NCI-H187 (cell line): ENCODE measurements at places on chromosomes 11 and 22.
A peak's percentile ranks its signal among the peaks of the same experiment; 100 is the strongest.

- no peak for DNase-seq
These were observed 64.1 kb upstream of the LMO1 start for GRCh38 chr11:8327761-8328192.

DNA sequence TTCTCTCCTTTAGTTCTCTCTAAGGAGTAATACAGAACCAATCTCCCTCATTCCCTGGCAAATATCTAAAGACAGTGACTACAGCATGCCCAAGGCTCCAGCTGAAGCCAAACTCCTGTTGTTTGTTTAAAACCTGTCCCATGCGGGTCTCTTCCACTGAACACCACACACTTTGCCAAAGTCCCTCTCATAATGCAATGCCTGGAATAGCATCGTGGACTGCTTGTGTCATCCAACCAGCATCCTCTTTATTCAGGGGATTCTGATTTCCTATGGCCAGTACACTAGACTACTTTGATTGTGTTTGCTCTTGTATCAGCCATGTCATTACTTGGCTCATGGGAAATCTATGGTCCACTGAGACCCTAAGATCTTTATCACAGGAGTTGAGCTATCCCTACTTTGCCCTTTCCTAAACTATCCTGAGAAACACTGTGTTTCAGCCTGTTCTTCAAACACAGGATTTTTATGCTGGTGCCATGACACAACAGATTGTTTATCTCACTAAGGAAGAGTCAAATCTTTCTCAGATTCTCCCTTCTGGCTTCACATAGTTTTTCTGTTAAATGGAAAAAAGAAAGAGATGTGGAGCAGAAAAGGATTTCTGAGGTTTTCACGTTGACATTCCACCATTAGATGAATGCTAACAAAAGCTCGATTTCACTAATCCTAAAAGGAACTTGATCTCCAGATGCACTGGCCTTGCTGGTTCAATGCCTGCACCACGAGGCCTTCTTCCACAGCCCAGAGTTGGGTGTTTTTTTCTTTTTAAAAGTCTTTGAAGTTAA is 15.9 kb upstream of the IRAG1 start:
- no peak for DNase-seq

- no peak for DNase-seq
These were observed 3.1 kb upstream of the EXPH5 start for GRCh38 chr11:108596701-108597100.

DNA sequence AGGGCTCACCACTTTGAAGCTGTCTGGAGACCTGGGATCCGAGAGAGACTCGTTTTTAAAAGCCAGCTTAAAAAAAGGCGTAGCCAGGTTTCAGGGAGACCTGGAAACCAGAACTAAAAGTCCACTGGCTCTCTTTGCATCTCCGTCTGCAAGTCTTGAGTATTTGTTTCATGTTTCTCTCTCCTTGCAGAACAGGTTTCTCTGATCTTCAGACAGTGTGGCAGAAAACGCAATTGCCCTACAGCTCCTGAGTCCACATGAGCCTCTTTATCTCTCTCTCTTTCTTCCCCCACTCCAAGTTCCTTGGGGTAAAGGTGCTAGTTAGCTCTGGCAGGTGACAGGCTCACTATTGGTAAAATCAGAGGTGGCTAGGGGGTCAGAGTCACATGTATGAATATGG is 67.0 kb upstream of the AMPD3 start:
- DNase-seq: no peak

DNA sequence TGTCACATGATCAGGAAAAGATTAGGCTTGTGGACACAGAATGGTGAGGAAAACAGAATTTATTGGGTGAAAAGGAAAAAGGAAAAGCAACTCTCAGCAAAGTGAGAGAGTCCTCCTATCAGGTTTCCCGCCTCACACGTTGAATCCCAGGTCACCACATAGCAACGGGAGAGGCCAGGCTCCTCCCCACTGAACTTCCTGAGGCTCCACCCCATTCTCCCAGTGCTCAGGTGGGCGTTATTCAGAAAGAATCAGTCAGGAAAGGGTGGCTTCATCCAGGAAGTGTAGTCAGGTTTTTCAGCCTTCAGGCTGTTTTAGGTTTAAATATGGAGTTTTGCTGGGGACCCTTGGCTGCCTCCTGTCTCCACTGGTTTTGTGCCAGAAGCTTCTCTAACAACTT is 66.9 kb downstream of the SPON1 start:
- no peak for DNase-seq

DNA sequence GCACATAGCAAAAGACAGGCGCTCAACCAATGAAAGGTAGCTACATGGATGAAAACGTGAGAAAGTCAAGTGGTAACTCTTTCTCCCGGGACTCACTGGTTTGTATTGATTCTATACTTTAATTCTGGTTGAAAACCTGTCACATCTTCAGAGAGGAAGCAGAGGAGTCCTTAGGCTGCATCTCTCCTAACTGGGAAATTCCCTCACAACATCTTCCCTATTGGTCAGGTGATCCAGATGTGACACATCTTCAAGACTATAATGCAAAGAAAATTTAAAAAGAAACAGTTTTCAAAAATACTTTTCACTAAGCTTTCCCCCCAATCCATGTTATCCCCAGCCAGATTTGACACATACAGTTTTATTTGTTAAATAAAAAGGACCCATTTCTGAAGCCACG is 62.7 kb upstream of the RCN1 start:
- DNase-seq: no peak

GRCh38 chr11:79039122-79039521 is 401.7 kb downstream of the TENM4 start:
- no peak for DNase-seq

- DNase-seq: no peak
These were observed 42.8 kb downstream of the PACS1 start for GRCh38 chr11:66112601-66113499.

- no peak for DNase-seq
These were observed 3.0 kb downstream of the BACE1 start for GRCh38 chr11:117313091-117313490.

DNA sequence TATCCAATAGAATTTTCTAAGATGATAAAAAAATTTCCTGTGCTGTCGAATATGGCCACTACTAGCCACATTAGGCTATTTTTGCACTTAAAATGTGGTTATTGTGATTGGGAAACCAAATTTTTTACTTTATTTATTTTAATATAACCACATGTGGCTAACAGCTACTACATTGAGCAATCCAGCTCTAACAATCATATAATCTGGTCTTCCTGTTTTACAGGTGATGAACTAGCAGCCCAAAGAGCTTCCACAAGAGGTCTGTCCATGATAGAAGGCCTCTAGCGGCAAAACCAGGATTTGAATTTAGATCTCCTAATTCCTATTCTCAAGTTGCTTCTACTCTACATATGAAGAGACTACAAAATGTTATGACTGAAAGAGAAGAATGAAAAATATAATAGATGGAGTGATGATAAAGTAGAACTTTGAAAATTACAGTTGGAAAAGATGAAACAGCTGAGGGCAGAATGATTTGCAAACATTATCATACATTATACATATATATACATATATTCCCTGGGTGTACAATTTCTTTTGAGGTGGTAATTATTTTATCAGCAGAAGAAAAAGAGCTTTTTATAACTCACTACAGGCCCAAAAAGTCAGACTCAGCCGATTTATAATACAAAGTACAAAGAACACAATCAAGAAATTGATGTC is 363.5 kb upstream of the PITPNB start:
- no peak for DNase-seq

DNA sequence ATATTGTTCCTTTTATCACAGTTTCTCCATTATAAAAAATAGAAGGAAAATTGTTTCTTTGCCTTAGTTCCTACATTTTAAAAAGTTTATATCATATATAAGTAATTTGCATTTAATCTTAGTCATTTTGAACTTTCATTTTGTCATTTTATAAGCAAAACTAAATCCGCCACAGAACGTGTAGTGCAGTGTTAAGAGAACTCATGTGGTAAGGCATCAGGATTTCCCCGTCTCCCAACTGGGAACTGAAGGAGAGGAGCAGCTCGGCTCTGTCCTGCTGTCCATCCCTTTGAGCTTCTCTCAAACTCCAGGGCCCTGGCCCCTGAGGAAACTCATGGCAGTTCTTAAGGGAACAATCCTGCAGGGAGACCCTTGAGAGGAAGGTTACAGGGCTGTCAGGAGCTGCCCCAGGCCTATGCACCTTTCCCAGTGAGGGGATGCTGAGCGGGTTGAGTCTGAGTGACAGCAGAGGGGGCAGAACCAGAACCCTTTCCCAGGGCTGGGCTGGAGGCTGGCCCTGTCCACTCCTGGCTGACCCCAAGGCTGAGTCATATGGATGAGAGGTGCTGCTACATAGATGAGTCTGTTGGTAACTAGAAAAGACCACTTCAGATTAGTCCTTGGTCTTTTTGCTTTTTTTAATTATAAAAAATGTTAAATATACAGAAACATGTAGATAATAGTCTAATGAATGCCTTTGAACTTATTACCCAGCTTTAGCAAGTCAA is 333.1 kb downstream of the TBC1D22A start:
- no peak for DNase-seq

DNA sequence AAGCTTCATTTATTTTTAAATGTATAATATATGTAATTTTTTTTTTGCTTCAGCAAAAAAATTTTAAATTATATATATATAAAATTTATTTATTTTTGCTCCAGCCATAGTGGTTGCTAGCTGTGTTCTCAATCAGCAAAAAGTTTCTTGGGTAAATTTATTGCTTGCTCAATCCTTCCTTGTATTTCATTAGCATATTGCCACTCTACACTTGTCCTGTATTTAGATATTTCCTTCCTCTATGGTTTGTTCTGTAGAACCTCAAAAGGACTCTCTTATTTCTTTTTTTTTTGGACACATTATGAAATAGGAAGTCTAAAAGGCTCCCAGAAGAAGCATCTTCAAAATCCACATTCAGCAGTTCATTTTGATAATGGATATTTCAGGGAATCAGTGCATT is 2.3 kb downstream of the PTPRJ start:
- no peak for DNase-seq

DNA sequence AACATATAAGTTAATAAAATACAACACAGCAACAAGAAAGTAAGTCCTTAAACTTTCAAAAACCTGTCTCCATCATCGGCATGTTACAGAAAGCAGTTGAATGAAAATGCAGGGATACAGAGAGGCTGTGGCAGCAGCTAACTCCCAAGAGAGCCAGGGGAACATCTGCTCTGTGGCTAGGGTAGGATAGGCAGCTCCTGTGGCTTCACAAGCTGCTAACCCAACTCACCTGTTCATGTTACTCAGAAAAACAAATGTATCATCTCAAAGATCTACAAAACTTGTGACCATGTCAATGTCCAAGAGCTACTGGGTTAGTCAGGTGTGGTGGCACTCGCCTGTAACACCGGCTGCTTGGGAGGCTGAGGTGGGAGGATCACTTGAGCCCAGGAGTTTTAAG is 15.2 kb upstream of the PLAAT3 start:
- DNase-seq: no peak

DNA sequence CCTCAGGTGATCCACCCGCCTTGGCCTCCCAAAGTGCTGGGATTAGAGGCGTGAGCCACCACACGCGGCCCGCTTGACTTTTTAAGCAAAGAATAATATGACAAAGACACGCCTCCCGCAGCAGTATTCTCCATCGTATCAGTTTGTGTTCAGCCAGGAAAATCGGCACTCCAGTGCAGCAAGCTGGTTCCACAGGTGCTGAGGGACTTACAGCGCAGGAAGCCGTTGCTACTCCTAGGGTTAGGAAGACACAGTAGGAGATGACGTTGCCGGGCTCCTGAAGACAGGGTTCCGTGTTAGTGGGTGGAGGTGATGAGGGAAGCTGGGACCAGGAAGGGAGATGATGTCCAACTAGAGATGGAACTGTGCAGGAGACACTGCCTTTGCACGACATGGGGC is 65.8 kb upstream of the CECR2 start:
- no peak for DNase-seq

GRCh38 chr22:22210375-22210774 is 34.2 kb upstream of the VPREB1 start:
- no peak for DNase-seq

- DNase-seq: no peak
These were observed 97.5 kb upstream of the ALX4 start for GRCh38 chr11:44407211-44407996.

GRCh38 chr22:50030297-50031188 is 18.0 kb upstream of the IL17REL start:
- DNase-seq: peak; percentile 4
